Aorta (tissue), 5 donors: ENCODE measurements at places on chromosomes 2 and 18. TPM values are rescaled to one million over a fixed set of nuclear protein-coding genes. Genes with fewer than 3 reads are reported as not detected.

DNA sequence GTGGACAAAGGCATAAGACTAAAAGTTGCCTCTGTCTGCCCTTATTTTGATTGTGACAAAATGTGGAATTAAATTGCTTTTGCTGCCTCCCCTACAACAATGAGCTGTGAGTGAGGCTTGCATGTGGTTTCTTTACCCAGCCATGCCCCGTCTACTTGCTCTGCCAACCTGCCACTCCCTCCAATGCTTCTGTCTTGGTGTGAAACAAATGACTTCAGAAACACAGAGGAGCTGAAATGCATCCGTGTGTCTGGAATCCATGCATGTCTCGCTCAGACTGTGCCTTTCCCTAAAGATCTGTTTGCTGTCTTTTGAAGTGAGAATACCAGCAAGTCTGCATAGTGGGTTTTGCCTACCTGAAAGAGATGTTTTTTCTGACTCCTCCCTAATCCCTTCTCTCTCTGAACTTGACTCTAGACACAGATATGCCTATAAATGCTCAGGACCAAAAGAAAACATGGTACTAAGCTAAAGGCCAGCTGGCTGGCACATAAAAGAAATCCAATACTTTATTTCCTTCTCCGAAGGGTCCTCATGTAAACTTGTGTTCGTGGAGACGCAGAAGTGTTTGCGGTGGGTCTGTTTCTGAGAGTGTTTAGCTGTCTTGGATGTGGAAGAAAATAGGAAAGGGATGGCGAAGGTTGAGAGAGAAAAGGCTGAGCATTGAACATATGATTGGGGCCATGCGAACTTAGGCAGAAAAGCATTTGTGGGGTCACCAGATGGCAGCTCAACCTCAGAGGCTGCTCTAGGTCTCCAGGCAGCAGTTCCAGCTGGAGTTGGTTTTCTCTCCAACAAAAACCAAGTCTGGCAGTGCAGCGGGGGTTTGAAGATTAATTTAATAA lies 120.5 kb downstream of the CCBE1 start:
- peaks cover 2% of the 10 kb centered on the region for H3K27me3 ChIP-seq
- H3K4me1 ChIP-seq: no peaks in the 10 kb centered on the region
- no peak overlapping the region for H3K27ac ChIP-seq
- H3K4me3 ChIP-seq: no peak overlapping the region

GRCh38 chr2:65351234-65351947 lies 81.0 kb downstream of the SPRED2 start:
- H3K36me3 ChIP-seq: no peaks in the 10 kb centered on the region
- H3K4me3 ChIP-seq: no peak overlapping the region
- H3K4me1 ChIP-seq: peaks cover 2% of the 10 kb centered on the region
- H3K27ac ChIP-seq: no peak overlapping the region
- peak; percentile 64 for DNase-seq

DNA sequence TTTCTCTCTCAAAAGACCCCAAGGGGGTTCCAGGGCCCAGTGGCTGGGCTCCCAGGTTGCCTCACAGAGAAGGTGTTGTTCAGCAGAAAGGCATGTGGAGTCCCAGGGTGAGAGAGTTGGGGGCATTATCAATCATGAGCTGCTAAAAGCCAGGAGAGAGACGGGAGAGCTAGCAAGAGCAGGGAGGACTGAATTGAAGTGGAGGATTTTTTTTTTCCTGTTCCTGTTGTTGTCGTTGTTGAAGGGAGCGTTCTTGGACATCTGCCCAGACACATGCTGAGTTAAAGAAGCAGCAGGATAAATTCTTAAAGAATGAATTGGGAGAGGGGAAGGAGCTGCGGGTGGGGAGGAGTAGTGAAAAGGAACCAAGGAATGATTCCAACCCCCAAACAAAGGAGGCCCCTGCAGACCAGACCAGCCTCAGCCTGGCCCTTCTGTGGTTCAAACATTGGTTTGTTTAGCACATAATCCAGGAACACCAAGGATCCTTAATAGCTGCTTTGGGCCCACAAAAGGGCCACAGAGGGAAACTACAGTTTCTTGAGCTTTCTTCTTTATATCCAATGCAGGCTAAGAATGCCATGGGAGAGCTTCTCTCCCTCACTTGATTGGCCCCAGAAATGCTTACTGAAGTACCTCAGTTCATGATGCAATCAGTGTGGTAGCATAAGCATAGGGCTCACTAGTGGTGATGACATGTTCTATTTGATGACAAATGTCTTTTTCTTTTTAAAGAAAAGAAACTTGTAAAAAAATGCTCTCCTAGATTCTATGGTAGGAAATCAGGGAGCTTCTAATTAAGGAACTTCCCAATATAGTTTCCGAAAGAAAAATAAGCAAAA lies 146.0 kb downstream of the SETBP1 start:
- peak overlapping the region; percentile 46 for H3K27ac ChIP-seq
- no peak overlapping the region for H3K4me3 ChIP-seq

Gene SYT4
- not detected for total RNA-seq

- H3K27me3 ChIP-seq: no peaks in the 10 kb centered on the region
- H3K4me3 ChIP-seq: no peak overlapping the region
- DNase-seq: no peak
Measured at GRCh38 chr2:152504618-152505017, 169.6 kb downstream of the FMNL2 start.

Gene SMYD5
- total RNA-seq: 17.9 TPM

- no peak overlapping the region for H3K4me3 ChIP-seq
- no peak overlapping the region for H3K27ac ChIP-seq
- no peaks in the 10 kb centered on the region for H3K36me3 ChIP-seq
- no peaks in the 10 kb centered on the region for H3K4me1 ChIP-seq
- no peak for DNase-seq
- H3K27me3 ChIP-seq: no peaks in the 10 kb centered on the region
Measured at GRCh38 chr2:190088917-190089316, 26.4 kb upstream of the MSTN start.

DNA sequence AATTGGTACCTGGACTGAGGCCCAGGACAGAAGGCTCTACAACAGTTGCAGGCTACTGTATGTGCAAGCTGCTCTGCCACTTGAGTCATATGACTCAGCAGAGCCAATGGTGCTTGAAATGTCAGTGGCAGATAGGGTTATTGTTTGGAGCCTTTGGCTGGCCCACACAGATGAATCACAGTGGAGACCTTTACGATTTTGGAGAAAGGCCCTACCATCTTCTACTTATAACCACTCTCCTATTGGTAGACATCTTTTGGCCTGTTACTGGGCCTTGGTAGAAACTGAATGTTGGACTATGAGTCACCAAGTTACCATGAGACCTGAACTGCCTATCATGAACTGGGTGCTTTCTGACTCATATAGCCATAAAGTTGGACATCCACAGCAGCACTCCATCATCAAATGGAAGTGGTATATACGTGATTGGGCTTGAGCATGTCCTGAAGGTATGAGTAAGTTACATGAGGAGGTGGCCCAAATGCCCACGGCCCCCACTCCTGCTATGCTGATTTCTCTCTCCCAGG lies 88.9 kb upstream of the NRXN1 start:
- H3K4me1 ChIP-seq: no peaks in the 10 kb centered on the region
- H3K4me3 ChIP-seq: no peak overlapping the region
- no peak for DNase-seq
- H3K27ac ChIP-seq: no peak overlapping the region

Gene IL1F10
- not detected for total RNA-seq
